ENCODE measurements at places on chromosomes 16 and 17.

GRCh38 chr17:17387498-17388362 is 84.6 kb downstream of the NT5M start:
- no peak for DNase-seq

DNA sequence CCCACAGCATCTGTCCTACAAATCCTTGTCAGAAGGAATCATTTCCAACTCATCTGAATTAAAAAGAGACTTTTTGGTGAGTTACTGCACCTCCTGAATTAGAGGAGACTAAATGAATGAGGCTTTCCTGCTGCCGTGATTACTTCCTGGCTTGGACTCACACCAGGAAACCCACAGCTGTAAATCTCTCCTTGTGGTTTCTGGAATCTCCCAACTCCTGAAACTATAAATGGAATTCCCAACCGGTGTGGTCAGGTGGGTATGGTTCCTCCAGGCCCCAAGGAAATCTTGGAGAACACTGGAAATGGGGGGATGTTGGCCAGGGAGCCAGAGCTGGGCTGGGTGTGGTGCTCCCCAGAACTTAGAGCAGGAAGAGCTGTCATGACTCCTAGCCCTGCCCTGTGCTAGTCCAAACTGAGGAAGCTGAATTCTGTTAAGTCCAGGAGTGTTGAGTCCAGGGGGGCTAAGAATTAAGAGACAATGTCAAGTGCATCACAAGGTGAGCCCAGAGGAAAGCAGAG is 216.4 kb downstream of the GSG1L start:
- no peak for DNase-seq

GRCh38 chr17:72407336-72407909 is 286.6 kb downstream of the SOX9 start:
- no peak for DNase-seq

DNA sequence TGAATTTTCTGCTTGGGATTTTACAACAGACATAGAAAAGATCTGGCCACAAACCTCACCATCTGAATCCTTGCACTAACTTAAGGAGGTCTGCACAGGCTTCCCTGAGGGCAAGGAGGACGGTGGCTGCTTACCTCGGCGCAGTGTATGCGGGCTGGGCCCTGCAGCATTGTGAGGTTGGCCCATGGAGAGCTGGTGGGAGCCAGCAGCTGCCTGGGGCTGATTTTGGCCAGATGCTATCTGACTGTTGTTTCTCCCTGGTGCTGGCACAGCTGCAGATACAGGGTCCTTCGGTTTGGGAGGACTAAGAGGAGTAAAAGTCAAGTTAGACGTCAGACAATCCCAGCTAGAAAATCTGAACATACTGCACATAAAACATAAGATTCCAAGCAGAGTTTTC is 79.8 kb downstream of the ARHGAP17 start:
- DNase-seq: no peak

DNA sequence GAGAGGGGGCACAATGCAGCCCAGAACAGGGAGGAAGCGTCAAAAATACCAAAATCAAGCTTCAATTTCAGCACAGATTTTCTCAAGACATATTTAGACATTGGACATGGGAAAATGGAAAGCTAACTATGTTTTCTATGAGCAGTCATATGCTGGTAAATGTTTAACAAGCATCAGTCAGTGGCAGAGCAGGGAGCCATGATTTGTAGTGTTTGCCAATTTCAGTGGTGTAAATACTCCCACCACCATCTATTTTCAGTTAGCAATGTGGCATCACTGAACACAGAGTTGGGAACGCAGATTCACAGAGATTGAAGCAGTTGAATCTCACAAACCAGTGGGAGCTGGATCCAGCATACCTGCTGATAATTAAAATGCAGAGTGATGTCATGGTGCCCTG is 24.6 kb upstream of the MYOCD start:
- no peak for DNase-seq

DNA sequence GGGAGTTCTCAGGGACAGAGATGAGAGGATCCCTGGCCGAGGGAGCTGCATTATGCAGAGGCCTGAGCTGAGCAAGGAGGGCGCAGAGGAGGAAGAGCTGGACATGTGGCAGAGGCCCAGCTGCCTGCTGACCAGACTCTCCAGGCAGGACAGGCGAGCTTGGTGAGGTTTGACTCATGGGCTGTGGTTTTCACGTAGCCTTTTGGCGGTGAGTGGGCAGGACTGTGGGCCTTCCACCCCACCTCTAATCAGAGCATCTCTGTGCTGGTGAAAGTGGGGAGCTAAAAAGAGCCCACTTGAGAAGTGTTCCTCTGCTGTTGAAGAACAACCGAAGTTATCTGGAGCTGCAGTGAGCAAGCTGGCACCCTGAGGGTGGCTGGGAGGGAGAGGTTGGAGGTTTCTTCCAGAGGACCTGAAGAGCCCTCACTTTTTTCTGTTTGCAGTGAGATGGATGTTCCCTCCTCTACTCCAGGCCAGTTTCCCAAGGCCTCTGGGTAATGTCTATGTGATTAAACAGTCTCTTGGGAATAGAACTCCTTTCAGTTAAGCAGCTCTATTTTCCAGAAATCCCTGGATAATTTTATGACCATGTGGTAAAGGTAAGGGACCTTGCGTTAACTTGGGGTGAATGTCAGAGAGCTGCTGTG is 11.9 kb downstream of the EPN2 start:
- DNase-seq: no peak

GRCh38 chr17:75115555-75115954 is 5.8 kb downstream of the ARMC7 start:
- DNase-seq: no peak

DNA sequence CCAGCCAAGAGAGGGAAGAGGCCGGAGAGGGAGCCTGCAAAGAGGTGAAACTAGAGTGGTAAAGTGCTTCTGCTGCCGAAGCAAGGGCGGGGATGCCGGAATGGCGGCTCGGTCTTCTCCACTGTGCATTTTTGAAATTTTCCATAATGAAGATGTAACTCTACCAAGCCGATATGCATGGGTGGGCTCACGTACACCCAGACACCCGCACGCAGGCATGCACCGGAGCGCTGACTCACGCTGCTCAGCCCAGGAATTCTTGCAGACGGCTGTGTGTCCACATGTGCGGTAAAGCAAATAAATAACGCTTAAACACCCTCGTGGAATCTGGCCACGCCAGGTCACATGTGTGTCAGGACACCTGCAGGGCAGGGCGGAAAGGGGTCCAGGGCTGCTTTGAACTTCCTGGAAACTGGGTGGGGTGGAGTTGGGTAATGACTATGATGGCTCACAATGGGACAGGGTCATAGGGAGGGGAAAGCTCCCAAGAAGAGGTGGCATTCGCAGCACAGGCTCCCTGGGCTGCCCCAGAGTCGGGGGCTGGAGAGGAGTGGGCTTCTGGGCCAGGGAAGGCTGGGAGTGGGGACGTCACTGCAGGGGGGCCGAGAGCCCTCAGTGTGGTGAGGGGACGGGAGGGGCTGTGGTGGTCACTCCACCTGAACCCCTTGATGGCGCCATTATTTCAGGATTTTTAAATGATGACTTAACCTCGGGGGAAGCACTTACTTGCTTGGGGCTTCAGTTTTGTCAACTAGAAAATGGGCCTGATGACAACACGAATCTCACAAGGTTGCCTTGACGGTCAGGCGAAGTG is 265.5 kb downstream of the PARN start:
- DNase-seq: no peak

- no peak for DNase-seq
Observed at GRCh38 chr17:27446569-27447301, 9.5 kb upstream of the KSR1 start.

DNA sequence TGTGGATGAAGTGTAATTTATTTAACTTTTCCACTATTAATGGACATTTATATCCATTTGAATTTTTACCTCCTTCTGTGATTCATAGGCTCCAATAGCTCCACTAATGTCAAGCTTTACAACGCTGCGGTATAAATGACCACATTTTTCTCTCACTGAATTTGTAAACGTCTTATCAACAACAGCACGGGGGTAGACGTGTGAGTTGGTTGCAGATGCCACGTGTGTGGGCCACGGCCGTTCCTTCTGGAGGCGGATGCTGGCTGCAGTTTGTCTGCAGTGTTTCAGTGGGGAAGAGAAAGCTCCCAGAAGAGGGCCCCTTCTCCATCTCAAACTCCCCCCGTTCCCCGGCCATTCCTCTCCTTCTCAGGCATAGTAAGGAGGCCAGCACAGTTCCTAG is 68.2 kb upstream of the XYLT1 start:
- DNase-seq: no peak

- DNase-seq: no peak
Observed at GRCh38 chr16:13923703-13924298, 3.8 kb downstream of the ERCC4 start.

DNA sequence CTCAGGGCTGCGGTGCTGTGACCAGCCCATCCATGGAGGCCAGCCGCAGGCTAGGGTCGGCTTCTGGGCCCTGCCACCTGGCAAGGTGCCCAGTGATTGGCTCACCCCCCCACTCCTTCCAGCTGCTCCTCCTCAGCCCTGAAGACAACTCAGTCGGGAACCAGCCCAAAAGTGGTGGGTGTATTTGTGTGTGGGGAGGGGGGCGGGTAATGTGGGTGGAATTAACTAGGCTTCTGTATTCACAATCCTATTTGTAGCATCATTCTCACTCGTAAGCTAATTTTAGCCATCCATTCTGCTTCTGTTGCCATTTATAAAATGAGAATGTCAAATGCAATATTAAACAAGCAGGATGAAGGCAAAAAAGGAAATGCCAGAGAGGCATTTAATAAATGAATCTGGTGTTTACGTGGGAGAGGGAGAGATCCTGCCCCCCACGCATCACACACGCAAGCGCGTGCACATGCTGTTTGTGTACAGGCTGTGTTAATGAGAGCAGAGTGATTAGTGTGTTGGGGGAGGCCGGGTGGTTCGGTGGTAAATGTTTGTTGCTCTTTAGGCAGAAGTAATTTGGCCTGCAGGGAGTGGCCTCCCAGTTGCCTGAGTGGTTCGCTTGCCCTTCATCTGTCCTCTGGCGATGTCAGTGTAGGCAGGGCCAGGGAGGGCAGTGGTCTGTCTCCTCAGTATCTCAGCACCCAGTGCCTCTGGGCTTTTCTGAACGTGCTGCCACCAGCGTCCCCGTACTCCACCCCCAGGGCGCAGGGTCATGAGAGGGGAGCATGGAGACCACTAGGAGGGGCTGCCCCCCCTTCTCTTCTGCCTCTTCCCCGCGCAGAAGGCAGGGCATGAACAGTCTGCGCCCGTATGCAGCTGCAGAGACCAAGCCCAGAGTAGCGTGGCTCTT is 140.1 kb downstream of the CCDC182 start:
- no peak for DNase-seq

GRCh38 chr16:53695070-53695469 is 8.6 kb downstream of the RPGRIP1L start:
- DNase-seq: no peak

GRCh38 chr17:48293319-48294019 is 136.5 kb downstream of the SKAP1 start:
- DNase-seq: no peak

- no peak for DNase-seq
Observed at GRCh38 chr16:11183035-11183812, 72.8 kb downstream of the SOCS1 start.

- DNase-seq: no peak
Observed at GRCh38 chr16:70602831-70603230, 43.5 kb upstream of the IL34 start.

GRCh38 chr17:29089601-29090044 is 46.7 kb downstream of the PIPOX start:
- no peak for DNase-seq

- no peak for DNase-seq
Observed at GRCh38 chr17:2215616-2216364, 87.8 kb downstream of the SMG6 start.

DNA sequence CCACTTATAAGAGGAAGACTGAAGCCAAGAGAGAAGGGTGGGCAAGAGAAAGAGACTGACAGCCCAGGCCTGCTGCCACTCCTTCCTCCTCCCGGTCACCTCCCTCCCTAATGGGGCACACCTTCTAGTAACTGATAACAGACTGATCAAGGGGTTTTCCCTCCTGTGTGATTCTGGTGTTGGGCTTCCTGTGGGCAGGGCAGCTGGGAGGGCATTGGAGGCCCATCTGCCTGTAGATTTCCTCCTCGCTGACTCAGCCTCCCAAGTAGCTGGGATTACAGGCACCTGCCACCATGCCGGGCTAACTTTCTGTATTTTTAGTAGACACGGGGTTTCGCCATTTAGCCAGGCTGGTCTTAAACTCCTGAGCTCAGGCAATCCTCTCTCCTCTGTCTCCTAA is 16.2 kb downstream of the CA4 start:
- DNase-seq: no peak

GRCh38 chr16:84786605-84787262 is 33.1 kb upstream of the CRISPLD2 start:
- DNase-seq: no peak

GRCh38 chr17:70988622-70989021 is 819.3 kb downstream of the KCNJ2 start:
- no peak for DNase-seq

DNA sequence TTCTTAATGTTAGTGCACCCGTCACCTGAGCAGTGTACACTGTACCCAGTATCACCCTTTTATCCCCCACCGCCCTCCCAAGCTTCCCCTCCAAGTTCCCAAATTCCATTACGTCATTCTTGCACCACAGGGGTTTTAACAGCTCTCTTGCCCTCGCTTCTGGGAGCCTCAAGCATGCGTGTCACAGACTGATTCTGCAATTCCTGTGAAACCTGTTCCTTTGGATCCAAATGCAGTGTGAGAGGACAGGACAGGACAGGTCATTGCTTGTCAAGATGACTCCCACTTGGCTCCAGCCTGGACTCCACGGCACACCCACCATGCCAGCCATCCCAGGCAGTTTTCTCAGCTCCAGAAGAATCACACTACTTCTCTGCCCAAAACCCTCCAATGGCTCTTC is 44.1 kb downstream of the CYB5D2 start:
- DNase-seq: no peak

DNA sequence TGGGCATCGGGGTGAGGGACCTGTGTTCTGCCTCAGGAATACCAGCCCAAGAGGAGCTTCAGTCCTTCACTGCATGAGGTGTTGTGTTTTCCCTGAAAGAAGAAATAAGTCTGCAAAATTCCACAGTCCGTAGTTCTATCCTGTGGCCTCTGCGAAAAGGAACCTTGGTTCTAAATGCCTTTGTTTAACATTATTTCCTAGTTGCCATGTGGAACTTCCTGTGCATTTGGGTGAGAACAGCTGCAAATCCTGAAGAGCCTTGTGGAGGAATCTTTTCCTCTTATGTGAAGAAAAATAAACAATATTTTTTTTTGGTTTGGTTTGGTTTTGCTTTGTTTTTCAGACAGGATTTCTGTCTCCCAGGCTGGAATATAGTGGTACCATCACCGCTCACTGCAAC is 9.8 kb downstream of the PSKH1 start:
- no peak for DNase-seq

GRCh38 chr17:71938340-71939010 is 182.3 kb upstream of the SOX9 start:
- DNase-seq: no peak

GRCh38 chr17:59688496-59688895 is 18.7 kb downstream of the PTRH2 start:
- DNase-seq: no peak

Data from SIG-M5 (cell line).